IPS DF 19.7 (cell line): ENCODE measurements at places on chromosomes 6 and 20.

GRCh38 chr6:139164001-139164400 is 29.1 kb downstream of the HECA start:
- no peak for DNase-seq

DNA sequence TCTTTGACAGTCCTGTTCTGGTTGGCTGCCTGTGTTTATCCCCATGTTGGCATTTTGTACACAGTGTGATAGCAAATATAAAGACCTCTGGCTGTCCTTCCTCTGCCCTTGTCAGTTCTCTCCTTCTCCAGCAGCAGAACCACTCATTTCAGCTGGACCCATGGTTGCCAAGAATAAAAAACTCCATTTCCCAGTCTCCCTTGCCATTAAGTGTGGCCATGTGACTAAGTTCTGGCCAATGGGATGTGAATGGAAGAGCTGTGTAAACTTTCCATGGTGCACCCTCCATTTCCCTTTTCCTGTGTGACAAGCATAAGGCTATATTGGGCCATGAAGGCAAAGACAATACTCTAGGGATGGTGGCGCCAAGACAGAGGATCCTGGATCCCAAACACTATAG is 78.4 kb upstream of the TBC1D7 start:
- no peak for DNase-seq

DNA sequence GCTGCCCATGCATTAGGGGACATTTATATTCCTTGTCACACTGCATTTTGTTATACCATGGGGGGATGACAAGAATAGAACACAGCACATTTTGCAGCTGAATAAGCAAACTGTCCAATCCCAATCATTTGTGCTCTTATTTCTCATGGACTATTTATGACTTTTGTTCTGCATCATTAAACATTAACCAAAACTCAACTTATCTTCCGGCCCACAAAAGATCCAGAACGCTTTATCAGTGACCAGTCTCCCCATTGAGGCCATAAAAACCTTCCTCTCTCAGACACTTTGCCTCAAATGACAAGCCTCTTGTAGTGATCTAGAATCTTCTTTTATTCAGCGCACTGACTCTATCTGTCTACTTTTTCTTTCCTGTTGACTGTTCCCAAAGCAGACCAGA is 28.4 kb upstream of the FOXQ1 start:
- no peak for DNase-seq

- no peak for DNase-seq
Measured at GRCh38 chr6:111530667-111531066, 47.6 kb upstream of the REV3L start.

- no peak for DNase-seq
Measured at GRCh38 chr6:81755551-81755950, 3.1 kb upstream of the TENT5A start.

DNA sequence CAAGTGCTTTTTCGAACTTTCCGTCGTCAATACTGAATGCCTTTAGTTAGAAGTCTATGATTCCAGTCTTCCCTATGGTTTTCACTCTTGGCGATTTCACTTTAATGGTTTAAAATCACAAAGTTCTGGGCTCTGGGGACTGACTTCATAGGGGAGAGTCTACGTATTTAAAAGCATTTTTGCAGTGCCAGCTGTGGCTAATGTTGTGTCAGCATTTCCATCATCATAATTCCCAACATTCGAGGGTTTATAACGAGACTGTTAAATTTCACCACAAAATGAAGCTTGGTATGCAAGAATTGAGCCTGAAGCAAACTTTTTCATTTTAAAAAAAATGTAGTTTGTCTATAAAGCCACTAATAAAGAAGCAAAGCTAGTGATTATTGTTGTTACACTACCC is 242.7 kb downstream of the SOX4 start:
- no peak for DNase-seq

- no peak for DNase-seq
Measured at GRCh38 chr6:95285881-95286280, 291.5 kb upstream of the MANEA start.

- DNase-seq: no peak
Measured at GRCh38 chr6:139588734-139589593, 214.5 kb upstream of the CITED2 start.

GRCh38 chr20:34515484-34516246 is 557 bp upstream of the DYNLRB1 start:
- peak; percentile 75 for DNase-seq

- no peak for DNase-seq
Measured at GRCh38 chr20:41738604-41739206, 120.5 kb upstream of the CHD6 start.

GRCh38 chr6:24004659-24005058 is 121.4 kb upstream of the NRSN1 start:
- no peak for DNase-seq

GRCh38 chr20:1469306-1469905 is 2.8 kb upstream of the NSFL1C start:
- DNase-seq: no peak

DNA sequence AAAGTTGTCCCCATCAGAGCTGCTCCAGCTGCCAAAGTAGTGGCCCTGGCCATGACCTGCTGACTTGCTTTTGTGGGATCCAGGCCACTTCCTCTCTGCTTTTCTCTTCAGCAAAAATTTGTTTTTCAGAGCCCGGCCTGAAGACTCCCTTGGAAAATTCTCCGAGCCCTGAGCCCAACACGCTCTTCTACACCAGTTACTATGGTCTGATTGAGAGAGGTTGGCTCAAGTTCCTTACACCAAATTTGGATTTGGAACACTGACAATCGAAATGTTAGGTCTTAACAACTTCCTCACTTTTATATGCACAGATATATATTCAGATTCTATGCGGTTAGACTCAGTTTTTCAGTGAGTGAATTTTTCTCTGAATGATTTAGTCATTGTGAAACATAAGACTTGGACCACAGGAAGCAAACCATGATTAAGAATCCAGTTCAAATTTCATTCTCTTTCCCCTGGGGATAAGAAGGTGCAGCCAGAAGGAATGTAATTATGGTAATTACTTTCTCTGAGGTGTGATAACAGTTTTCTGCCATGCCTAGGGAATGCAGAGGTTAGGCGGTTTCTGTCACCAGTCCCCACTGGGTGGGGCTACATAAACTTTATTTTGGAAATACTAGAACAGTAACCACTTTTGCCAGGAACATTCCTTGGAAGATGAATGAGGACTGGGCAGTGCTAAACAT is 365.2 kb downstream of the SYNE1 start:
- no peak for DNase-seq

DNA sequence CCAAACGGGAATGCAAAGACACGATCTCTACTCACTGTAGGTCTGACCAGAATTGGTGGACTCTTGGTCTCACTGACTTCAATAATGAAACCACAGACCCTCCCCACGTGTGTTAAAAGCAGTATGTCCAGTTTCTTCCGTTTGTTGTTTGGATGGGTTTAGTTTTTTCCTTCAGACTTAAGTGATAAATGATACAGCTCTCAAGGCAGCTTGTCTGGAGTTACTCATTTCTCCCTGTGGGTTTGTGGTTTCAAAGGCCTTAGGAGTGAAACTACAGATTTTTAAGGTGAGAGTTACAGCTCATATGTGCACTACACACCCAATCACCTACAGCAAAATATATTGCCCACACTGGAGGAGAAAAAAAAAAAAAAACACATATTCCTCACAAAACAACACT is 86.7 kb upstream of the STMND1 start:
- no peak for DNase-seq

- no peak for DNase-seq
Measured at GRCh38 chr6:44788387-44788981, 401.0 kb downstream of the CDC5L start.

GRCh38 chr20:32333181-32333987 is 24.7 kb upstream of the ASXL1 start:
- DNase-seq: no peak

DNA sequence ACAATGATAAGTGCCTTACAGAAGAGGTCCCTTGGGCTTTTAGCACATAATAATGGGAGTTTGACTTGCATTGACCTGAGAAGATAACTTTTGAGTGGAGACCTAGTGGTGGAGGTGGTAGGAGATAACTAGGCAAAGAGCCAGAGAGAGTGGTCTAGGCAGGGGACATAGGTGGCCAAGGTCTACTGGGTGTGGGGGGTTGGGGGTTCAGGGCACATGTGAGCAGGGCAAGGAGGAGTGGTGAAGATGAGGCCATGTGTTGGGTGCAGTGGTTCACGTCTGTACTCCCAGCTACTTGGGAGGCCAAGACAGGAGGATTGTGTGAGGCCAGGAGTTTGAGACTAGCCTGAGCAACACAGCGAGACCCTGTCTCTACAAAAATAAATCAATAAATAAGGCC is 74.3 kb upstream of the CTNNBL1 start:
- no peak for DNase-seq
